Astrocyte (in vitro differentiated cells and primary cell): ENCODE measurements at places on chromosomes 2 and 18. TPM values are rescaled to one million over a fixed set of nuclear protein-coding genes. Genes with fewer than 3 reads are reported as not detected.

Gene COL5A2
- total RNA-seq = 429 and 580 TPM in 2 replicates

Gene IGFBP2
- 944 and 1,071 TPM in 2 replicates for total RNA-seq

- DNase-seq = no peak
Observed at GRCh38 chr2:17196380-17196779, 321.9 kb downstream of the RAD51AP2 start.

Gene GAL3ST2
- not detected in 2 replicates for total RNA-seq

DNA sequence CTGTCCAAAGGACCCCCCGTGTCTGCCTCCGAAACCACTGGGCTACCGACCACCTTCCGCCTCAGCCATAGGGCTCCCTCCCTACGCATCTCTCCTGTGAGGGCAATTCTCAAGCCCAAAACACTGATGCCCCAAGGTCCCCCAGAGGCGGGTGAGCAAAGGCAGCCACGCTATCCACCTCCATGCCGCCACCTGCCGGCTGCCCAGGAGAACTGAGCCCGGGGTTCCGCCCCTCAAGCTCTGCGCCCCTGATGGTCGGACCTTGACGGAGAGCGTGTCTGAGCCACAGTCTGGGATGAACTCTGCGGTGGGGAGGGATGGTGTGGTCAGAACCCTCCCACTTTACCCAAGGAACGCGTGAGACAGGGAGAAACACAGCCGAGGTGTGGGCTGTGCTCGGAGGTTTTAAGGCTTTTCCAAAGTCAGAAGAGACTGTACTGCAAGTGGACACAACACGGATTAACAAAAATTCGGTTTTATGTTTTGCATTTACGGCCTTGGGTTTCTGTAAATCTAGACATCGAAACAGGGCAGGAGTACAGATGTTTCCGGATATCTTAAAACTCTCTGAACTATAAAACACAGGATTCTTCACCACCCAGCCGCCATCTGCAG, 114.1 kb downstream of the ZNF516 start:
- DNase-seq = no peak

DNA sequence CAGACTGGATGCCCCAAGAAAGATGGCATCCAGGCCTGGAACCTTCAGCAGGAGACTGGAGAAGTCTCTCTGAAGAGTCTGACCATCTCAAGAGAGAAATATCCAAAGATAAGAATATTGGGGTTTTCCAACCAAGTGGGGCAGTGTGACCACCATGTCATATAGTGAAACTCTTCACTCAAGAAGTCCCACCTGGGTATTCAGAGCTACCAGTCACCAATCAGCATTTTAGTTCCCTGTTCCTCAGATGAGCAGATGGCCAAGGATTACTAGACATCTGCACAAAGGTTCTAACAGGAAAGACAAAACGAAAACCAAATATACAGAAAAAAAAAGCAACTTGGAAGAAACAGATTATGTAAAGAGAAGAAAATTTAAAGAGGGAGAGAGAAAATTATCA, 38.5 kb upstream of the CXCR4 start:
- DNase-seq = no peak

DNA sequence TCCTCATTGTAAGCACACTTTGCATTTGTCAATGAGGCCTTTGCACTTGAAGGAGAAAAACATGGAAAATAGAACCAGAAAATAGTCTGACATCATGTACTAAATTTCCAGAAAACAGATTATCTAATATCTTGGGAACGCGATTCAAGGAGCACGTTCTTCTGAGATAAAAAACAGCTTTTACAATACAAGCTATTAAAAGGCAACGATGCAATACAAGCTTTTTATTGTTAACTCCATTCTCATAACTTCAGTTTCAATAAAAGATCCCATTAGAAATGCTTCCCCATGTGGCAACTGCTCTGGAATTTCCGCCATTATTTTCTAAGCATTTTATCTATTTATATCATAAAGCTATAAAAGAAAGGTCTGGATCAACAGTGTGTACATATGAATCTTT, 40.3 kb downstream of the NRXN1 start:
- DNase-seq = no peak

DNA sequence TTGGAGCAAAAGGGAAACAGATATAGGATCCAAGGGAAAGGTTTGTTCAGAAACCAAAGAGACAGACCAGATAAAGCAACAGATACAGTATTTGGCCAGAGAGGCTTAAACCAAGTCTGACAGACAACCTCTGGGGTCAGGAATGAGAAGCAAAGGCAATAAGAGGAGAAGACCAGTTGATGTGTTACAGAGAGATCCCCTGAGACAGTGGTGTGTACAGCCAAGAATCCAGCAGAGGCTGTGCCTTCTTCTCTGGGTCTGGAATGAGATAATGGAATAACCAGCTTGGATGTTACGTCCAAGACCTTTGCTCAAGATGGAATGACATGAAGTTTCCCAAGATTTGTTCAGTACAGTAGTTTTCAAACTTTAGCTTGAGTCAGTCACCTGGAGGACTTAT, 61.1 kb downstream of the MDH1 start:
- DNase-seq = no peak

DNA sequence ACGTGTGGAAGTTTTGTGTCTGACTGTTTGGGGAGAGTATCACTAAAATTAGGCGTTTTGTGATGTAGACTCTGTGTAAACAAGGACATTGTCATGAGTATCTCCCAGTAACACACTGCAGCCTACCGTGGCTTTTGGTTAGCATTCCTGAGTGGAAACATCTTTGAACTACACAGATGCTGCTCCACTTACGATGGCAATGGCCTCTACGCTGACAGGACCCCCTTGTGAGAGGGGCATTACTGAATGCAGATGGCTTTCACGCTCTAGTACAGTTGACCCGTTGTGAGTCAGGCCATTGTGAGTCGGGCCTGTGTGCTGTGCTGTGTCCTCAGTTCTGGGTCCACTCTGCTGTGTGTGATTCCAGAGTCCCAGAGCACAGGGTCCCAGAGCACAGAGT, 34.4 kb upstream of the ADNP2 start:
- DNase-seq = no peak

DNA sequence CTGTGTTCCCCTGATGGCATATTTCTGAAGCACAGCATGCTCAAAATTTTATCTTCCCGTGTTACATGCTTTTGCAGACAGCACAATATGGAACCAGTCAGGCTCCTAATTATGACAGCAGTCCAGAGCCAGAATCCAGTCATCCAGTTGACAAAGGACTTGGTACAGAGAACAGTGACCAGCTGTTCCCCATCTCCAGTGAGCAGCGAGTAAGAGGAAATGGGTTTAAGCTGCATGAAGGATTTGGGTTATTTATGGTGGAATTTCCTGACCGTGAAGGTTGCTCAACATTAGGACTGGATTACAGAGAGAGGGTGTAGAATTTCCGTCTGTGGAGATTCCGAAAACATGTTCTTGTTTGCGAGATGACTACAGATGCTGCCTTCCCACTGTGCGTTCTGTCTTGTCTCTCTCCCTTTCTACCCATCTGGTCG, 24.4 kb downstream of the SGPP2 start:
- DNase-seq = peak; percentile 29

GRCh38 chr18:31611511-31611910, 19.8 kb downstream of the TTR start:
- no peak for DNase-seq

DNA sequence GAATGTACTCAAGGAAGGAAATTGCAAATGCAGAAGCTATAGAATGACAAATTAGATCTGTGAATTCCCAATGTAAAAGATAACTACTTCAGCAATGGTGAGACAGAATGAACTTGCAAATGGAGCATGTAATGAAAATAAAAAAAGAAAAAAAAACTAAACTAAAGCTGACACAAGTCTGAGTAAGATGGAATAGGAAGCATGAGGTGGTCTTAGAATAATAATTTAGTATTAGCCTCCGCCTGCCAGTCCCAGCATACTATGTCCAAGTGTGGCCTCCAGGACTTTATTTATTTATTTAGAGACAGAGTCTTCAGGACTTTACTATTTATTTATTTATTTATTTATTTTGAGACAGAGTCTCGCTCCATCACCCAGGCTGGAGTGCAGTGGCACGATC, 37.4 kb upstream of the SLC39A10 start:
- no peak for DNase-seq

- no peak for DNase-seq
Observed at GRCh38 chr2:98489486-98489885, 44.8 kb downstream of the INPP4A start.

GRCh38 chr2:220034426-220035130, 407.1 kb downstream of the SLC4A3 start:
- DNase-seq = peak; percentile 73

- DNase-seq = peak; percentile 16
Observed at GRCh38 chr2:3461801-3462492, 57.4 kb downstream of the ADI1 start.

Gene CNGA3
- not detected in 2 replicates for total RNA-seq

Gene SERPINB4
- not detected in 2 replicates for total RNA-seq

GRCh38 chr2:191965733-191966132, 118.8 kb upstream of the CAVIN2 start:
- no peak for DNase-seq

- DNase-seq = no peak
Observed at GRCh38 chr2:225531559-225531958, 132.0 kb downstream of the NYAP2 start.

DNA sequence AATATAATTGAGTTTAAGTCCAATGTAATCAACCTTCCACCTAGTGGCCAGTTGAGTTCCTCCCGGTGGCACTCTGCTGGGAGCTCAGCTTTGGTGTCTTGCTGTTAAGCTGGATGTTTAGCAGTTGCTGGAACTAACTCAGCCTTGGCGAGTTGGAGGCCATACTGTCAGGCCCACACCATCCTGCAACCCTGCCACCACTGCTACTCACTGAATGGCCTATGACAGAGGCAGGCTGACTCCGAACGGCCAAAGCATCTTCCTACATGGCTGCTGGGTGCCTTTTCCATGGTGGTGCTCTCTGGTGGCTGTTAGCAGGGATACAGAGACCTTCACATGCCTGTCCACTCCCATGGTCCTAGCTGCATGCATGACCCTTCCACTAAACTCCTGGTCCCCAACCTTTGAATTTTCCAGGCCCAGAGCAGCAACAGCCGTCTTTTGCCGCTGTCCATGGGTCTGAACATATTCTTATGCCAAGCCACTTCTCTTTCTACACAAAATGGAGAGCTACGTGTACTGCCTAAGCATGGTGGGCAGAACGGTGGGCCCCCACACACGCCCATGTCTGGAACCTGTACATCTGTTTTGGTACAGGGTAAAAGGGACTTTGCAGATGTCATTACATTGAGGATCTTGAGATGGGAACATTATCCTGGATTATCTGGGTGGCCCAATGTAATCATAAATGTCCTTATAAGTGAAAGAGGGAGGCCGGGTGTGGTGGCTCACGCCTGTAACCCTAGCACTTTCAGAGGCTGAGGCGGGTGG, 15.0 kb upstream of the TRAF3IP1 start:
- DNase-seq = no peak

GRCh38 chr2:33000986-33001385, 54.2 kb downstream of the LTBP1 start:
- peak; percentile 83 for DNase-seq

Gene SERPINB3
- total RNA-seq = not detected in 2 replicates

- no peak for DNase-seq
Observed at GRCh38 chr18:35045806-35046205, 4.6 kb downstream of the MAPRE2 start.

DNA sequence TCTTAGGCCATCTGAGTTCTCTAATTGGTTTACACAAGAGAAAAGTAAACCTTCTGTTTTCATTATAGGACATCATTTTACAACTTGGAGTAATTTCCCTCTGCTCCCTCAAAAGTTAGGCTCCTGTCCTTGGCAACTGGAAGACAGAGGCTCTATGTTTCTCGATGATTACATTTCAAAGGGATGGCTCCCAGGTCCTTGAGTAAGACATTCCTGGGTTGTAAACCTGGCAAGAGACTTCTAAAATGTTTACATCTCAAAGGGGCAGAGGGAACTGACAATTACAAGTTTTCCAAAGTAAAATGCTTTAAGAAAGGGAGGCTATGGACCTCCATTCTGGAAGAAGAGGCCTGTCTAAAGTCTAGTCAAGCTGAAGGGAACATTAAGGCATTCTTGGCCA, 268.3 kb upstream of the REG3G start:
- no peak for DNase-seq

GRCh38 chr2:184904991-184905390, 306.7 kb downstream of the ZNF804A start:
- DNase-seq = no peak

DNA sequence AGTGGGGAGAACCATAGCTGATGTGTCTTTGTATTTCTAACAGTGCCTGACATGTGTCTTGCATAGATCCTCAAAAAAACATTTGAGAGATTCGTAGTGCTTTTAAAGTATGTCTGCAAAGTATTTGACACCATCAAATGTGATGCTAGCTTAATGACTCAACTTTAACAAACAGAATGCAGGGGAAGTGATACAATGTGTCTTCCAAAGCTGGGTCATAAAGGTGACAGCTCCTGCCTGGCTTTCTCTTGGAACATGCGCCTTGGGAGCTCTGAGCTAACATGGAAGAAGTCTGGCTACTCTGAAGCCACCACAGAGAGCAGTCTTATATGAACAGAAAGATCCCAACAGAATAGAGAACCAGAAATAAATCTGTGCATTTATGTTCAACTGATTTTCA, 78.2 kb downstream of the C1D start:
- no peak for DNase-seq

DNA sequence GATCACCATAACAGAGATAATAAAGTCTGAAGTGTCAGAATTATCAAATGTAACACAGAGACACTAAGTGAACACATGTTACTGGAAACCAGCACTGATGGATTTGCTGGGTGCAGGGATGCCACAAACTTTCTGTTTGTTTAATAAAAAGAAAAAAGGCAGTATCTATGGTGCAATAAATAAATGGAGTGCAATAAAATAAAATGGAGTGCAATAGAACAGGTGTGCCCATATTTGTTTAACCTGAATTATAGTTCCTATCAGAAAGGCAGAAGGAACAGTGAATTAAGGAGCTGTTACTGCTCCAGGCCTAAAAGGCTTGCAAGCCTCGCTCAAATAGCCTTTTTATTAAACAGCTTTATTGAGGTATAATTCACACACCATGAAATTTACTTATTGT, 81.0 kb upstream of the KIDINS220 start:
- DNase-seq = no peak

Gene SP100
- total RNA-seq = 169 and 186 TPM in 2 replicates

GRCh38 chr2:14942987-14943386, 310.5 kb downstream of the LRATD1 start:
- peak; percentile 24 for DNase-seq

GRCh38 chr2:237513693-237514092, 26.6 kb downstream of the MLPH start:
- no peak for DNase-seq

Gene NR4A2
- 1.2 and 1.3 TPM in 2 replicates for total RNA-seq

GRCh38 chr2:88530081-88530480, 77.6 kb upstream of the FOXI3 start:
- DNase-seq = no peak

GRCh38 chr18:31617031-31617717, 25.5 kb downstream of the TTR start:
- no peak for DNase-seq

- no peak for DNase-seq
Observed at GRCh38 chr2:231708773-231709635, 679 bp downstream of the PTMA start.

Gene NOL4
- 1.9 and 2.1 TPM in 2 replicates for total RNA-seq

DNA sequence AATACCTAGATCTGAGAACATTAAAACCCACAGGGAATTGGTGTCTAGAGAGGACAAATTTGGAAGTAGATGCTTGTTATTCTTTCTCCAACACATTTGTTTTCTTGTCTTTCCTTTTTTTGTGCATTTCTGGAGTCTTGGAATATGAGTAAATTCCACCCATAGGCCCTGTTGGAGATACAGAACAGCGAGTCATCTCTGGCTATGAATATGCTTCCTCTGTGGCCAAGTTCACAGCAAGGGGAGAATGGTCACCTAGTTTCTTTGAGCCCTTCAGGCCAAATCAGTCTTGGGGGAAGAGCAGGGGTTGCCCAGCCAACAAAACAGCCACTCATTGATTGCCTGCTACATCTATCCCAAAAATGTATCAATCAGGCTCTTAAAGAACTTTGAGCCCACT, 31.3 kb downstream of the SP140L start:
- peak; percentile 14 for DNase-seq

Gene DSG4
- not detected in 2 replicates for total RNA-seq
